ENCODE measurements at places on chromosomes 2 and 18.

DNA sequence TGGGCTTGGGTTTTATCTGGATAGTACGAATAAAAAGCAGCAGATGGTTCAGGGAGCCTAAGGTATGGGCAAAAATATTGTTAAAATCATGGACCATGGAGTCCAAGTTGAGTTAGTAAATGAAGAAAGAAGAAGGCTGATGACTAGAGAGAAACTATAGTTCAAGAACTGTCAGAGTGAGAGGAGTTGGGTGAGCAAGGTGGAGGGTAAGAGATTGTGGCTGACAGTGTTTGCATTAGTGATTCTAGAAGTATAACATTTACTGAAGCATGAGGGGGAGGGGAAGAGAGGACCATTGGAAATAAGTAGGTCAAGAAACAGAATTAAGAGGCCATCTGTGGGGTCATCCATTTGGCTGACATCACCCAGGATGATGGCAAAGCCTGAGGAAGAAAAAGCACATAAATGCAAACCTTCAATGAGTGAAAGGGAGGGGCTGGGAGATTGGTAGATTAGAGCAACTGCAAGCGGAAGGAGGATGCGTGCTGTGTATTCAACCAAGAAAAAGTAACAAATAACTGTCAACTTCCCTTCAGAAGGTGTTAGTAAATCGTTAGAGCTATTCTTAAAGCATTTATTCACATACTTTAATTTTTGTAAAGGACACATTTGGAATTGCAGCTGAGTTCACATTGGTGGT, 392.8 kb downstream of the TSN start:
- no peak for DNase-seq

DNA sequence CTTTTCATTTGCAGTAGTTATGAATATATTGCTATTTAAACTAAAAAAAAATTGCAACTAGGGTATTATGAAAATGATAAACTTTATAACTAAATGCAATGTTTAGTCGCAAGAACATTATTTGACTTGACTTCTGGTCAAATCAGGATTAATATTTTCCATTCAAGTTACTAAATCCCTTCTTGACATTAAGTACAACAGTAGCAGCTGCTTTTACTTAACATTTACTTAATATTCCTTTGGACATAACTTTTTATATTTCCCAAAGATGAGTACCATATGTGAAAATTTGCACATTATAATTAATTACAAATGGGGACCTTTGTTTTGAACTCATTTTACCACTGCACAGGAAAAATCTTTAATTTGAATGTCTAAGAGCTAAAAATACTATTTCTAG, 74.0 kb downstream of the PMS1 start:
- no peak for DNase-seq

GRCh38 chr18:60145776-60146175, 226.8 kb downstream of the MC4R start:
- no peak for DNase-seq

DNA sequence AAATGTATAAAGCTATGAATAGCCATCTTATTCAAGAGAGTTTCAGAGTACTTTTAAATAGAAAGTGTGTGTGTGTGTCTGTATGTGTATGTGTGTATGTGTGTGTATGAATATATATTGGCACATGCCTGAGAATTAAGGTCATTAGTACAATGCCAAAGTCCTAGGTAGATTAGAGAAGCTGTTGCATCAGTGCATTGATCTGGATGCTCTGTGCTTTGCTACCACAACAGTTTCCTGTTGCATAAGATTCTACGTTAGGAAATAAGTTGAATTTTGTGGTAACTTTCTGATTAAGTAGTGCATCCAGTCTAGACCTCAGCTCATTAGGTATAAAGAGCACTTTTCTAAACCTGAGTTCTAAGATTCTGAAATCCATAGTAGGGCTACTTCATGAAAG, 1102.8 kb upstream of the KLHL29 start:
- DNase-seq = no peak

GRCh38 chr2:106977717-106978116, 91.8 kb upstream of the ST6GAL2 start:
- DNase-seq = no peak

DNA sequence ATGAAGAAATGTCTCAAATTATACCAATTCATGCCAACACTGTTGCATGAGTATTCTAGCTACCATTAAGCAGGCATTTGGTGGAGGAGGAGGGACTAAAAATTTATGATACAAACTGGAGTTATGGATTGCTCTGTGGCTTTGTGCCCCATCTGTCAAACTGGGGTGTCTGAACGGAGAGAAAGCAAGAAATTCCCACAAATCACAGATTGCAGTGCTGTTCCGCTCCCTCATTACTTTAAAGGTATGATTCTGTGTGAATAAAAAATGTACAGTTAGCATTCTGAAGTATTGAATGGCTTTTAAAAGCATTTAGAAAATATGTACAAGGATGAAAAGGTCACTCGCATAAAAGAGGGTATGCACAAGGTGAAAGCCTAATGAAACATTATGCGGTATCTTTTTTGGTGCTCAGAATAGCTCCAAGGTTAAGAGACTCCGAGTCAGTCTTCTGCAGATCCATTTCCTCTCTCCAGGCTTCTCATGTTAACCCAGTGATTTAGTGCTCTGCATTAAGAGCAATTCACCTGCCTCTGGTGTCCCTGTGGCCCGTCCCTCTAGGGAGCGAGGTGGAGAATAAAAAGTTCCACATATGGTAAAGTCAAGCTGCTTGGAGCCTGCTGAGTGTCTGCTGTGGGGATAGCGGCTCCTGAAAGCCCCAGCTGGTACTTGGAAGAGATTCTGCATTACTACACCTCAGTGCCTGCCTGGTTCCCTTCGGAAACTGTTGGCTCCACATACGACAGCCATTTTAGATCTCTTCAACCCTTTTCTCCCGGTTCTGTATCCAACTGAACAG, 184.2 kb downstream of the ZNF521 start:
- no peak for DNase-seq

- no peak for DNase-seq
These were observed 3.2 kb downstream of the HOXD9 start for GRCh38 chr2:176125772-176126054.

DNA sequence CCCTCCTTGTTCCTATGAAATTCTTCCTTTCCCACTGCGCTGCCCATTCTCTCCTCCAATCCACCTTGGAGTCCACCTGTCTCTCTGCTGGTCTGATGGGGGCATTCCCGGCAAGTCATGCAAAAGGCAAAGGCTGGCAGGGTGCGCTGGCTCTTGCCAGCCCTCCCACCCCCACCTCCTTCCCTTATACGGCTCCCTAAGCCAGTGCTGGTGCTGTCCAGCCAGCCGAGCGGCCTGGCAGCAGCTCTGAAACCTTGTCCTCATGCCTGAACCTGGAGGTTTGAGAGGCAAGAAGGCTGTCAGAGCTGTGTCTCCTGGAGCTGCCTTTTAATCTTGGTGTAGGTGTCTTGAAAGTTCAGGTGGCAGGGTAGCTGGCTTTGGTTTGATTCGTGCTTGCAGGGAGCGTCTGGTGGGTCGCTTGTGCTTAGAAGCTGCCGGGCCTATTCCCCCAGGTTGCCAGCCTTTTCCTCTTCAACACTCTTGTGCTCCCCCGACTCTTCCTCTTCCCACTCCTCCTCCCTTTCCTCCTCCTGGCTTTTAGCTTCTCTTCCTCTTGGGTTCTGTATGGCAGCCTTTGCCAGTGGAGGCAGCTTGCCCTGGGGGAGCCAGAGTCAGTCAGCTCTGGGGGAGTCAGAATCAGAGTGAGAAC, 748 bp downstream of the LIPG start:
- DNase-seq = no peak

DNA sequence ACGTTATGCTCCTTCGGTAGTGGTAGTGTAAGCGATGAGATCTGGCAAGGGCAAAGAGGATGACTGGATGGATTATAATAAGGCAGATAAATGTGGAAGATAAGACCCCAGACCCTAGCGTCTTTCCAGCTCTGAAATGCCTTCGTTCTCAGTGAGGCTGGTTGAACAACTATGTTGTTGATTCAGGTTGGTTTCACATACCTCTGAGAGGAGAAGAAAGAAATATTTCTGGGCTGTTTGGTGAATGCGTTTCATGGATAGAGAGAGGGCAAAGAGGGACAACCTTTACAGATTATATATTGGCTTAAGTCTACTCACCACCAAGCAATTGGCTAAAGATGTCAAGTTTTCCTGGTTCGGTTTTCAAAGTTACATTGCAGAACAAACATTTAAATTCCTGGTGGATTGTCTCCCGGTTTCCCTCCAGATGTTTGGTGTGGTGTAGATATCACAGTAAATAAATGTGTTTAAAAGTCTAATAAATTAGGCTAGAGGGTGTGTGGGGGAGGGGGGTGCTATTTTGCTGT, 190.1 kb upstream of the GLI2 start:
- no peak for DNase-seq

GRCh38 chr2:217482056-217482710, 520.6 kb downstream of the TNS1 start:
- no peak for DNase-seq

DNA sequence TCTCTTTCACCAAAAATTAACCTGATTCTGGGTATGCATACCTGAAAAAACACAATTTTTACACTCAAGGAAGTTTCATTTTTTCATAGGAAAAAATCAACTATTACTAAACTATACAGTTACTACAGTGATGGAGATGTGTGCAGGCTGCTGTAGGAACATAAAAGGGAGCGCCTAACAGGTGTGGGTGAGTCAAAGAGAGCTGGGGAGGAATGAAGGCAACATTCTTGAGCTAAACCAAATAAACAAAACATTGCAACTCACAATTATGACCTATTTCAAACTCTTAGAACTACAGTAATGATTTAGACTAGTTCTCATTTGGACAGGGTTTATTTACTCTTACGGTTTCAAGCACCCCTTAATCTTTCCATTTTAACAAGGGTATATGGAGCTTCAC, 13.4 kb upstream of the CLASP1 start:
- DNase-seq = no peak

DNA sequence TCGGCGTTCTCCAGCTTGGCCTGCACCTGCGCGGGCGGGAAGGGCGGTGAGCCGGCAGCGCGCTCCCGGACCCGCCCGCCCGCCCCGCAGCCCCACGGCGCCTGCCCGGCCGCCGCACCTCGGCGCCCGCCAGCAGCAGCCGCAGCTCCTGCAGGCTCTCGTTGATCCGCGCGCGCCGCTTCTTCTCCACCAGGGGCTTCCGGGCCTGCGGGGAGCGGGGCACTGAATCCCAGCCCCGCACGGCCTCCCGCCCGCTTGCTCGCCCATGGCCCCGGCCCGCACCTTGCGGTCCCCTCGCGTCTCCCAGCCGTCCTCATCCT, 335 bp downstream of the HES6 start:
- DNase-seq = no peak

GRCh38 chr2:156706576-156706975, 270.4 kb downstream of the GPD2 start:
- DNase-seq = no peak

Data from stimulated activated CD4-positive, alpha-beta T cell treated with anti-CD3 and anti-CD28 coated beads, Interleukin-12 subunit alpha, Interleukin-12 subunit beta, amount 100 ng/mL, for 24 hours (primary cell).